ENCODE measurements at places on chromosomes 12 and 14.

GRCh38 chr12:5040368-5040767 is 3.3 kb upstream of the KCNA5 start:
- DNase-seq, result no peak

GRCh38 chr14:29928117-29928640 is 532 bp upstream of the PRKD1 start:
- DNase-seq, result no peak

DNA sequence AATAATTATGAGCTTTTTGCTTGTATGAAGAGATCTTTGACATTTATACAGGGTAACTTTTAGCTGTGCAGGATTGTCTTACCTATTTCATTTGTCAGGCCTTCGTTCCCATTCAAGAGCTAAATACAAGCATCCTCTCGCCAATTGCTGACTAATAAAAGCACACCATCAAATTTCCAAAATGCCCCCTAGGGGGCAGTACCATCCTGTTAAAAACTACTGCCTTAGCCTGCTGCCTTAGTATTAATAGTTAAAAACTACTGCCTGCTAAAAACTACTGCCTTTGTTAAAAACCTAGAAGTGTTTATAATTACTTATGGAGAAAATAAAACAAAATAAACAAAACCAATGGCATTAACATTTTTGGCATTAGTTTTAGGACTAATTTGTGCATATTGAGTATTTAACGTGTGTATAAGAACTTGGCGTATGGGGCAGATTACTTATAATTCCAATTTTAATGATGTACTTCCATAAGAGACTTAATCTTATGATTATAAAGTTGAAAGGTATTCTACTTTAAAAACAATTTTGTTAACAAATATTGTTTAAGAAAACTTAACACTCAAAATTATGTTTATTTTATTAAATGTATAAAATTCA is 3.0 kb upstream of the IFI27L2 start:
- no peak for DNase-seq

DNA sequence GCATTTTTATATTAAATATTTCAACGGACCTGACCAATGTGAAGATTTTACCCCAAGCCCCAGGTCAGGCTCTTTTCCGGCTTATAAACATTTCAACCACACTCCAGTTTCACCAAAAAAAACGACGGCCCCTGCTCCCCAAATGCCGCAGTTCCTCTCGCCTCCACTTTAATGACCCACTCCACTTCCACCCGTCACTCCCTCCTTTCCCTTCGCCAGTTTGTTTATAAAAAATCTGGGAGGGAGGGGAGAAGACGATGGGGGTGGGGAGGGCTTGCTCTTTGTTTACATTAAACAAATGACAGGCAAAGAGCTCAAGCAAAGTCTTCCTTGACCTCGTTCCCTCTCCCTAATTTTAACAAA is 5.4 kb downstream of the SIX6 start:
- no peak for DNase-seq

- DNase-seq, result peak; percentile 23
Observed at GRCh38 chr14:105748204-105748578, 221.8 kb downstream of the TMEM121 start.

DNA sequence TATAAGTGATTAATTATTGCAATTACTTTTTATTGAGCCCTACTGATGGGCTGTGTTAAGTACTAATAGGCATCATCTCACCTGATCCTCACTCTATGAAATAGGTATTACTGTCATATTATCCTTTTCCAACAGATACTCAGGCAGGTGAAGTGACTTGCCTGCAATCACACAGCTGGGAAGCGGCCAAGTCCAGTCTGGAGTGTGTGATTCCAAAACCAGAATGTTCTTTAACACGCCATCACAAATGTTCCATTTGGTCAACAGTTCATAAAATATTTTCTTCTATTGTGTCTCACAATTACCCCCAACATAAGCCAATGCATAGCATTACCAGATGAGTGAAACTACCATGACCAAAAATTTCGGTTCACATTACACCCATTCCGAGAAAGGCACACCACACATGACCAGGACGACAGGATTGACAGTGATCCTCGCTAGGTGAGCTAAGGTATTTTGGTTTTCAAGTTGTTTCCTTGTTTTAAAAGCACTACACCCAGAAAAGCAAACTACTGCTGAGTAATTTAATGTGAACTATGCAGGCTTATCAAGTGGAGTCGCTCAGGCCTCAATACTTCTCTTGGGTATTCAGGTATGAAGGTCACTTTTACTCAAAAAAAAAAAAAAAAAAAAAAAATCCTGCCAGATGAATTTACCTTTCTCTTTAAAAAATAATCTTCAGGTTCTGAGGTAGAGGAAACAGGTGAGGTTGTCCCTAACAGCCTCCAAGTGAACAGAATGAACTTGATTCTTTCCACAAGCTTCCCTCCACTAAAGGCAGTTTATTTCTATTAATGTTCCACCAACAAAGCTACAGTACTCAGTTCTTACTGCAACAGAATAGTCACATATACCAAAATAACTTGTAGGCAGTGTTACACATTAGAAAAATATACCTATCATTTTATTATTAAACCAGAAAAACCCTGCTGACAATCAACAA is 2.4 kb downstream of the VPS37B start:
- no peak for DNase-seq

DNA sequence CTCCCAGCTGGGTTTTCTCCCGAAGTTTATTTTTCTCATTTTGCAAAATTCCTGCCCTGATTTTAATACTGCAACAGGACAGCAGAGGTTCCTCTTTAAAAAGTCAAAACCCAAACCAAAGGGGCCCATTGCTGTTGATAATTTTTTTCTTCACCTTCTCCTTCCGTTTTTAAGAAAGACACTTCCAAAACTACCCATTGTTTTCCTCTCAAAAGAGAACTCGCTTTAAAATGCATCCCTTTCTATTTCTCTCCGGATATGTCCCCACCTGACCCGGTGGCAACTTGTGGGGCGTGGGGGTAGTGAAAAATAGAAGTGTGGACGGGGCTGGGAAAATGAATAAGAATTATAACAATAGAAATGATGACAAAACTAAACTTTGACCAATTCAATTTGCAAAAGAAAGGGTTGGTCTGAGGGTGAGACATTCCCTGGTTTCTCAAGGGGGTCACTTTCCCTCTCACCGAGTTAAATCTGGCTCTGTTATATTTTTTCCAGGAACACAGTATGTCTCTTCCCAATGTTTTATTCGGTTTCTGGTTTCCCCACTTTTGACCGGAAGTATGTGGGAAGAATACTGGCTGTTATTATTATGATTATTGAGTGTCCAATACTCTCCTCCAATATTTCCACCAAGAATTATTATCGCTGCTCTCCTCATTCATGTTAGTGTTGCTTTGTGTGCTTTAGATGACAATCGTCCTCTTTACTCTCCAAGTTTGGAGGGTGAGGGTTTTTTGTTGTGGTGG is 4.1 kb upstream of the TBX5 start:
- no peak for DNase-seq

DNA sequence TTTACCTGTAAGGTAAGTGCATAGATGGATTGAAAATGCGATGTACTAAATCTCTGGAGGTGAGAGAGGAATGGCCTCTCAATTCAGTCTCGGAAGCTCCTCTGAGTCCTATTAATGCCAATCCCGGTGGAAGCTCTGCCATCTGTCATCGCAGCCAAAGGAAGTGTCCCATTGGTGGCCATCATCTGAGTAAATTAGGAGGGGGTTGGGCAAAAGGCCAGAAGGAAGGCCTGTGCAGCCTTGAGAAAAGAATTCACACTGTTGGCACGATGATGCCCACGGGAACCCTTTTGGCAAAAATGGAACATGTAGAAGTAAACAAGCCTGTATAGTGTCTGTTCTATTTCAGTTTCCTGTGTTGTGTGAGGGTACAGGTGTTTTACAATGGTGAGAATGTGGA is 494.8 kb downstream of the NELL2 start:
- DNase-seq, result no peak

DNA sequence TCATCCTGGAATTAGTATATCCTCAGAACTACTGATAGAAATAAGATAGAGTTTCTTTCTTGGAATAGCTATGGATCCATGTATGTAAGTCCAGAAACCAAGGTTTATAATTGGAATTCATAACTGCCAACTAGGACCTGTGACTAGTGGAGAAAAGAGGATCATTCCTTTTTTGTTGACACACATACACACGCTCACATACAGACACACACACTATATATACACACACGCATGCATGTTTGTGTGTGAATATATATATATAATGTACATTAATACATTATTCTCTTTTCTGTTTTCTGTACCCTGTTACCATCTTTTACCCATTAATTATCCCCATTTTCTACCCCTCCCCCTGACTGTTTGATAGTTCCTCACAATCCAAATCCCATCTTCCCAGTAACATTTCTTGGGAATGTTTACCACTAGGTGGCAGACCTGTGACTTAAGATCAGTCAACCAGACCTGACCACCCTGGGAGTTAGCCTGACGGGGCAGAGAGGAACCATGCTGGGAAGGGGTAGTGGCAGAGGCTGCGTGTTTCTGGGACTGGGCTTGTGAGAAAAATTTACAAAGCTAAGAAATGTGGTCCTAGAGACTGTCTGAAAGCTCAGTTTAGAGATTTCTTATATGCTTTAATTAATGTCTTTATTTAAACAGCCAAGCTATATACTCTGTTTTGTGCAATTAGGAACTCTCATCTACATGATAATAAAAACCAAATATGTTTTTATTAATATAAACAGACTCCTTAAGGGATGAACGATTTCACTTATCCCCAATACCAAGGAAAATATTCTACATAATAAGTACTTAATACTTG is 308.0 kb downstream of the PPFIA2 start:
- DNase-seq, result no peak

DNA sequence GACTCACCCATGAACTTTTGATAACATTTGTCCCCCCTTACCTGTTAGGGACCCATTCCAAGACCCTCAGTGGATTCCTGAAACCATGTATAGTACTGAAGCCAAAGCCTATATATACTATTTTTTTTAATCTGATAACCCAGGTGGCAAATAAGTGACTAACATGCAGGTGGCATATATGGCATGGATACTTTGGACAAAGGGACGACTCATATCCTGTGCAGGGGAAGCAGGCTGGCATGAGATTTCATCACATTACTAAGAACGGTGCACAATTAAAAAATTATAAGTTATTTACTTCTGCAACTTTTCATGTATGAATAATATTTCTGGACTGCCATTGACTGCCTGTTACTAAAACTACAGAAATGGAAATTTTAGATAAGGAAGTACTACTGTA is 880.1 kb upstream of the FBXO33 start:
- DNase-seq, result no peak

DNA sequence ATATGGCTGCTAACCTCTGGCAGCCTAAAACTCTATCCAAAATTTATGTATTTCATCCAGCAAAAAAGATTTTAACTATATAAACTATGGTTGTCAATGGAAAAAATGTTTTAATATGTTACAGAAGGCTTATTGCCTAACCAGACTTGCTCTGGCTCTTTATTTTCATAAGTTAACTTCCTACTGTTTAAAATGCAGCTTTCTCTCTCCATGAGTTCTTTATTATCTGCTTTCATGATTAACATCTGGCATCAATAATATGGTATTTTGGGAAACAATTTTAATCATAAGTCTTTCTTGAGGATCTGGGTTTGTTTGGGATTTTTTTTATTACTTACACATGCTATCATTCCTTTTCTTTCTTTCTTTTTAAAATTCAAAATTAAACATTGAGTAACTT is 20.5 kb downstream of the KERA start:
- DNase-seq, result no peak

All from omental fat pad (tissue), 4 donors.